ENCODE measurements at places on chromosomes 1 and 21. TPM values are rescaled to one million over a fixed set of nuclear protein-coding genes. Genes with fewer than 3 reads are reported as not detected.

The PADI3 gene
- total RNA-seq: not detected

The SPRR2E gene
- 1.2 TPM for total RNA-seq

The SPRR4 gene
- not detected for total RNA-seq

The MTF1 gene
- total RNA-seq: 12.8 TPM

The CRYAA gene
- not detected for total RNA-seq

The PLA2G2F gene
- not detected for total RNA-seq

The NBPF4 gene
- not detected for total RNA-seq

The PTPN14 gene
- total RNA-seq: 74.9 TPM

The CACNA1S gene
- total RNA-seq: 0.05 TPM

The ATP1A4 gene
- 0.33 TPM for total RNA-seq

The TPM3 gene
- 197 TPM for total RNA-seq

The OVAAL gene
- not detected for total RNA-seq

The TSPEAR gene
- 0.11 TPM for total RNA-seq

The SHISAL2A gene
- 1.4 TPM for total RNA-seq

The FMO2 gene
- total RNA-seq: not detected

The YBEY gene
- 17.7 TPM for total RNA-seq

The MXRA8 gene
- 163 TPM for total RNA-seq

The S100A7 gene
- not detected for total RNA-seq

The AADACL4 gene
- total RNA-seq: 0.36 TPM

The INAVA gene
- 35.7 TPM for total RNA-seq

The LCE1A gene
- not detected for total RNA-seq

The CA6 gene
- total RNA-seq: not detected

The CASZ1 gene
- 11.2 TPM for total RNA-seq

The CDC7 gene
- total RNA-seq: 16.6 TPM

The THEM5 gene
- total RNA-seq: not detected

The ACTA1 gene
- total RNA-seq: 3.6 TPM

The PGLYRP4 gene
- total RNA-seq: not detected

The C8B gene
- total RNA-seq: not detected
